ENCODE measurements at places on chromosomes 7 and 10.

- DNase-seq: no peak
These were observed 179.2 kb upstream of the FAM3C start for GRCh38 chr7:121575194-121575765.

GRCh38 chr7:142024547-142024946 lies 28.9 kb downstream of the MGAM start:
- DNase-seq: peak; percentile 26

- DNase-seq: peak; percentile 68
These were observed 267.9 kb upstream of the GHITM start for GRCh38 chr10:83871187-83872081.

DNA sequence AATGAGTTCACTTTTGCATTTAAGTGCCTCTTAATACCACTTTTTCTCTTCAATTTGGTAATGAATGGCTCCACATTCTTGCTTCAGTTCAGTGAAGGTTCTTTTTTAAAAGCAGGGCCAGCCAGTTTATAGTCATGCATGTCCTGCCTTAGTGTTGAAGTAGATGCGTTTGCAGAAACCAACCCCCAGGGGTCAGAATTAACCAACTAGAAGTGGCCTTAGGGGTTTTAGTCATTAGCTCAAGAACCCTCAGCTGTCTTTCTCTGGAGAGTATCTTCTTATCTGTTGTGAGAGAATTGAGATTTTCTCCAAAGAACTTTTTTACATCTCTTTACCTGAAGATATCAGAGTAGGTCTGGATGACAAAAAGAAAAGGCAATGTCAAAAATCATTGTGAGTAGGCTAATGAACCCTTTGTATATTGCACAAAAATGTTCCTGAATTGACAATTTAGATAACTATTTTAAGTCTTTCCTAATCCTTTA lies 82.2 kb downstream of the PIK3CG start:
- peak; percentile 78 for DNase-seq

GRCh38 chr10:73424478-73424877 lies 8.9 kb downstream of the MSS51 start:
- DNase-seq: no peak

GRCh38 chr10:76354212-76354738 lies 922.9 kb downstream of the LRMDA start:
- no peak for DNase-seq

DNA sequence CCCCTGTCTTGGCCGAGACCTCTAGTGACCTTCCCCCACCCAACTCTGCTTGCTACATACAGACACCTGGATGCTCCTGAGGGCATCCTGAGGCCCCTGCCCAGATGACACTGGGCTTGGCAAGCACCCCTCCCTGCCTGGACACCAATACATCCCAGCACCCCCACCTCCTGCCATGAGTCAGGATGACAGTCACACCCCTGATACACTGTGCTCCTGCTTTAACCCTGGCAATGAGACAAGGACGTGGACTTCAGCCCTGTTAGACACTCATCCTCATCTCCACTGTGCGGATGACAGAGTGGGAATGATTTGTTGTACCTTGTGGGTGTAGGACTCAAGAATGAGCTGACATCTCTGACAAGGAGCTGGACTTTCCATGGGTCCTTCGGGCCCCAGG lies 186.3 kb upstream of the ADCY1 start:
- DNase-seq: no peak

GRCh38 chr10:20486791-20487190 lies 410.3 kb downstream of the NEBL start:
- DNase-seq: no peak

GRCh38 chr7:70135656-70136055 lies 537.4 kb downstream of the AUTS2 start:
- DNase-seq: no peak

GRCh38 chr7:133888061-133888930 lies 238.8 kb upstream of the LRGUK start:
- no peak for DNase-seq

- no peak for DNase-seq
These were observed 966.4 kb downstream of the GRM8 start for GRCh38 chr7:126286317-126286716.

DNA sequence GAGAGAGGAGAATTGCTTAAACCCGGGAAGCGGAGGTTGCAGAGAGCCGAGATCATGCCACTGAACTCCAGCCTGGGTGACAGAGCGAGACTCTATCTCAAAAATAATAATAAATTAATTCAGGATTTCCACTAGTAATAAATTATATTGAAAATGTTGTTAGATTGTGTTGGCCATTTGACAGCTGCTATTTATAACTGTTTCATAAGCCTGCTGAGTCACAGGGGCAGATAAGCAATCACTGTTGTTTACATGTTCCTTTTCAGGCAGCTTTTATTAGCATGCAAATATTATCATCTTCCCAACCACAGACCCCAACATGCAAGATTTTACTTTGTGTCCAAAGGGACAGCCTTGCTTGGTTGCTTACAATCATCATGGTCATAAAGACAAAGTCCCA lies 49.5 kb upstream of the ZNF138 start:
- DNase-seq: no peak

GRCh38 chr10:27696466-27696865 lies 49.2 kb downstream of the MKX start:
- no peak for DNase-seq

GRCh38 chr7:21945454-21946221 lies at the start of gene CDCA7L:
Gene CDCA7L, minus strand, starts transcription at chr7:21945899. Its CDS starts 95 bp downstream, at chr7:21945804.
- peak; percentile 80 for DNase-seq

- DNase-seq: no peak
These were observed 579.9 kb upstream of the POM121L12 start for GRCh38 chr7:52455571-52455970.

DNA sequence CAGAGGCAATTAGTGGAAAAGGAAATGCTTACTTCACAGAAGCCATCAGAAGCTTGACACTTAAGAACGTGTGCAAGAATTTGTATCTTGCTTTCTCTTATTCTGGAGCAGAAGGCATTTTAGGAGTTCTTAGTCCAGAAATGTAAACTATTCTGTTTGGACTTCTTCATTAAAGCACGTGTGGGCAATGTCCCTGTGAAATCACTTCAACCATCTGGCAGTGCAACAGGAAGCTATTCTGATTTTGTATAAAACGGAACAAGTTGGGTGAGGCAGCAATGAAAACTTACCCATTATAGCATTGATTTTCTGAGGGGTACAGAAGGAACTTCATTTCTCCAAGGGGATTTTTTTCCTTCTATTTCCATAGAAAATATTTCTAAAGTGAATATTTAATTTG lies 21.3 kb upstream of the ARHGAP21 start:
- DNase-seq: no peak

GRCh38 chr7:102395592-102395872 lies 631 bp upstream of the PRKRIP1 start:
- peak; percentile 59 for DNase-seq

DNA sequence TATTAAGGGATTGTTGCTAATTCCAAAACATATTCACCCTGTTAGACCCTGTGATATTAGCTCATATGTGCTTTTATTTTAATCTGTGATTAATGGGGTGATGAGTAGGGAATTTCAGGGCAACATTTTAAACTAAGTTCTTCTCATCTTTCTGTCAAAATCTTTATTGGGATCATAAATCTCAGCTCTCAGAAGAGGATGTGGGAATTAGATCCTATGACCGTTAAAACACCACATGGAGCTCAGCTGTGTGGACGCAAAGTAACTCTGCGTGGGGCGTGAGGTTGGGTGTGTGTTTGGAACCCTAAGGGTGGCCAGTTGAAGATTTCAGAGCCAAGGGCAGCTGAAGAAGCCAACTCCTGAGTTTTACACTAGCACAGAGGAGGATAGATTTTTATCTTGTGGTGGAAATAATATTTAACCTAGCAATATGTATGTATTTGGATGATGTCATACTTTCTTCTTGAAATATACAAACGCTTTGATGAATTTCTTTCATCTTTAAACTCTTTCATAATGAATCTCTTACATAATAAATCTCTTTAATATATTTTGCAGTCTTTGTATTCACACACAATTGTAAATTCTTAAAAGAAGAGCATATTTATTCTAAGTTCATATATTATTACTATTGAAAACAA lies 64.4 kb downstream of the EPDR1 start:
- DNase-seq: no peak
